ENCODE measurements at places on chromosomes 1 and 21.

DNA sequence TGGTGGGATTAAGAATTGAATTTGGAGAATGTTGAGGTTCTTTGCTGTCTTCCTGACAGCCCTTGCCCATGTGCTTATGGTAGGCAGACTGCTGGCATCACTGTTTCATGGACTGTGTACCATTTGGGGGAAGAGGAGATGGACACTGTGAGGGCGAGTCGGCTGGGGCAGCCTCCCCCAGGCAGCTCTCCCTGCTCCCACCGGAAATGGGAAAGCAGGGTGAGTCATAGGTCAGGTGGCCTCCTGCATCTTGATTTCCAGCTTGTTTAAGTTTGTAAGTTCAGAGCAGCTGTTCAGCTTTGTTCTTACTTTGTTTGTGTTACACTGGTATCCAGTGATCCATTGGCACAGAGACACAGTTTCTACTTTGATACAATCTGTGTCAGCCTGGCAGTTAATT, 87.2 kb upstream of the CNIH3 start:
- no peak for DNase-seq

DNA sequence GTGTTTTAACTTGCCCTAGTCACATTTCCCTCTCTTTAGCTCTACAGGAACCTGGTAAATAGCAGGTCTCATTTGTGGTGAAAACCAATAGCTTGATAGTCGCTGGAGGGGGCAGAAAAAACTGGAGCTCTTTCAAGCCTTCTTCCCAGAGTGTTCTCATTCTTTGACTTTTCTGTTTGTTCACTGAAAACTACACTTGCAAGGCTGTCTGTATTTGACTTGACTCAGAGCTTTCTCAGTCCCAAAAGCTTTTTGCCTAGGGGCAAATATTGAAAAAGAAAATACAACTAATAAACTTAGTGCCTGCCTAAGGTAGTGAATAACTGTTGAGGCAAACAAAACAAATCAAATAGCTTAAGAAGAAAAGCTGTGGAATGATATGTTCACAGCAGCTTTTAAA, 217.1 kb upstream of the CHRM3 start:
- no peak for DNase-seq

GRCh38 chr1:41454406-41454805, 30.1 kb downstream of the EDN2 start:
- DNase-seq, result no peak

DNA sequence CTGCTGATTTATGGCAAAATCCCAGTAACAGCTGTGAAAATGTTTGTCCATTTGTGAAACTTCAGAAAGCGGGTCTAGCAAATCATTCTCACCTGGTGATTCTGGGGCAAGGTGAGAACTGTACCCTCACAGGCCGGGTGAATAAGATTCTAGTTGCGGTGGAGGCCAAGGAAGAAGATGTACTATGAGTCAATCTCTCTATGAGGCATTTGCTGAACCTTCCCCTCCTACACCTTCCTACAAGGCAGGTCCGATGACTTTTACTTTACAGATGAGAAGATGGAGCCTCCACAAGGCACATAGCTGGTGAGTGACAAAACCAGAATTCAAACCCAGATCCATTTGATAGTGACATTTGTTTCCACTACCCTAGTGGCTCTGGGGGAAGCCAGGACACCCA, 72.7 kb downstream of the BACH1 start:
- DNase-seq, result no peak

GRCh38 chr1:219398815-219399396, 214.0 kb downstream of the ZC3H11B start:
- no peak for DNase-seq

GRCh38 chr1:162663589-162664106, 31.4 kb downstream of the DDR2 start:
- DNase-seq, result no peak

DNA sequence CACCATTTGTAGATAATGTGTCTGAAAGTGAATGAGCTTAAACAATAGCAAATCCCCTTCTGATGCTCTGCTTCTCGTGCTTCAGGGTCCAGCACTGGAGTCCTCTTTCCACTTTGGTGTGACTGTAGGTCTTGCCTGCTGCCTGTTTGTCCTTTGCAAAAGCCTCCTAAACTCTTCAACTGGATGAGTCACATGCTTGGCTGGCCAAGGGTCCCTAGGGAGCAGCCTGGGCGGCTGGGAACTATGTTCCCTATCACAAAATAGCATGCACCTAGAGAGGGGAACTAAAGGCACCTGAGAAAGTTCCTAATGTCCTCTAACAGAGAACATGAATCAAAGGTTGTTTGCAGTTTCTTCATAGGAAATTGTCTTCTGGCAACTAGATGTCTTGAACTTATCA, 607.2 kb upstream of the PLXNA2 start:
- DNase-seq, result no peak

- DNase-seq, result no peak
These were observed 97.7 kb upstream of the IRF2BP2 start for GRCh38 chr1:234707641-234708040.

- no peak for DNase-seq
These were observed 177.3 kb downstream of the KIF26B start for GRCh38 chr1:245332085-245332484.

DNA sequence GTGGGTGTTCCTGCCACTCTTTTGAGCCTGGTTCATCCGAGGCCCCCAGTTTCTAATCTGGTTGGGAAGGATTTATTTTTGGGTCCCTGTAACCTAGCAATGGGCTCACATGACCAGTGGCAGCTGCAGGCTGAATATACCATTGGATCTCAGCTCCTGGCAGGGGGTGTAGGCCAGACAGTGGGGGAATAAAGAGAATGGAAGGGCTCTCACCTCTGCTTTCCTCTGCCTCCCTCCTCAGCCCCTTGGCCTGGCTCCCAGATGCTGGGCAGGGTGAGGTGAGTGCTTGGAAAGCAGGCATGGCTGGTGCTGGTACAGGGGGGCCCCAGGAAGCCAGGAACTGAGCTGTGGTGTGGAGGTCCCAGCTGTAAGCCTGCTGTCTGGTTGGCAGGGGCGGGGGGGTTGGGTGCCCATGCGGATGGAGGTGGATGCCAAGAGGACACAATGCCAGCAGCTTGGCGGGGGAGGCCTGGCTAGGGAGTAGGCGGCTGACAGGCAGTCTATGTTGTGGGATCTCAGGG, 3.6 kb upstream of the GPR61 start:
- no peak for DNase-seq

- no peak for DNase-seq
These were observed 59.0 kb upstream of the BCAR3 start for GRCh38 chr1:93740601-93741031.

DNA sequence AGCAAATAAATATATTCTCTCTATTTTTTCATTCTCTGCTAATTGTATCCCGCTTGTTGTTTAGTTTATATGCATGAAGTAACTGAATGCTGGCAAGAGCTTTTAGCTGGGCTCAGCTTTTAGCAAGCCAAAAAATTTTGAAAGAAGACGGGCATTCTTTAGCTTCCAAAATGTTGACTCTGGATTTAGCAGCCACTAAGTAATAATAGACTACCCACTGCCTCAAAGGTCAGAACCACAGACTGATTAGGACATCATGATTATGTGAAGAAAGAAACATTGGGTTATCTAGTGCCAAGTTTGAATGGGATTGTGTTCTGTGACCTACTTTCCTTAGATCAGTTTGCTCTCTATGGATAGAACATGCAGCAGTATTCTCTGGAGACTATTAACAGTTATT, 80.3 kb upstream of the DPH5 start:
- no peak for DNase-seq

DNA sequence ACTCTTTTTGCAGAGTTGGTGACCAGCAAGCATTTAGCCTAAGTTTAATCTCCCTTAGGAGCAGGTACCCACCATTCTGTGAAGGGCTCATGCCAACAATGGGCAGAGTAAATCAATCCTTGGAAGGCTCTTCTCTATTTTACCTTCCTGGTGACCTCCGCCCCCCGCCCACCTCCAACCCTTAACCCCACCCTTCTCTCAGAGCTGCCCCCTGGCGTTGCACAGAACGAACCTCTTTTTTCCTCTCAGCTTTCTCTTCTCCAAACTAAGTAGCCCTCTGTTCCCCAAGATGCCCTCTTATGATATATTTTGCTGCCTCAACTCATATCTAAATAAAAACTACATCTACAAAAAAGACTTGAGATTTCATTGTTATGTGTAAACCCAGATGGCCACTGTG, 186.8 kb downstream of the SEC16B start:
- no peak for DNase-seq

DNA sequence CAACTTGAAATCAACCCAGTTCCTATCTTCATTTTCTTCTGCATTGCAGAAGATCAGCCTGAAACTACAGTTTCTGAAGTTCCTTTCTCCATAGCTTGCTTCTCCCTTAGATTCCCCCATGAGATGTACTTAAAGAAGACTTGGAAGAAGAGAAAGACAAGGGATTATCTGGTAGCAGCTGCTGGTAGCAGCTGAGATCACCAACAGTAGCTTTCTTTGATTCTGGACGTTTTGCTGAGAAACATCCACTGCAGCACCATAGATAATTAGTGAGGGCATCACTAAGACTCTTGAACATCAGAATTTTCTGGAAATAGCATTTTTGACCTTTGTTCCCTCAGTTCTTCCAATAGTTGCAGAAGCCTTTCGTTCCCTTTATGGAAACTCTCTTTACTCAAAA, 465 bp upstream of the CFHR3 start:
- no peak for DNase-seq

DNA sequence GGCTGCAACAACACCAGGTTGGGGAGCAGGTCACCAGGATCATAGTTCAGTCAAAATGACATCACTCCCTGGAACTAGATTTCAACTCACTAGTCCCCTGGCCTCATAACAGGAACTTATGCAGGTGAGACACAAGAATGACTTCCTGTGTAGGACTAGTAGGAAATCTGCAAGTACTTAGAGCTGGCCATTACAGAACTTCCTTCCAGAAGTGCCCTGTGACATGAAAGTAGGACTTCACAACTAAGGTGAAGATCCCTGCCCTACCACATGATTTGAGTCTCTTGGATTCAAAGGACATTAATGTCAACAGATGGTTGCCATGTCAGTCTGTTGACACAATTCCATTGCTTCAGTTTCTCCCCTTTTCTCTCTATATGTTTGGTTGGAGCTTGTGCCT, 223.1 kb downstream of the RPS6KC1 start:
- peak; percentile 21 for DNase-seq

GRCh38 chr1:88296642-88297041, 387.4 kb upstream of the PKN2 start:
- DNase-seq, result no peak

- no peak for DNase-seq
These were observed 6.8 kb downstream of the FNDC5 start for GRCh38 chr1:32863881-32864245.

All from renal pelvis (tissue), 12 donors.